ENCODE measurements at places on chromosomes 5 and 9. TPM values are rescaled to one million over a fixed set of nuclear protein-coding genes. Genes with fewer than 3 reads are reported as not detected.
A peak's percentile ranks its signal among the peaks of the same experiment; 100 is the strongest.

The PSAT1 gene
- total RNA-seq: 175 TPM

The MFAP3 gene
- total RNA-seq: 90.1 TPM

The SGTB gene
- total RNA-seq: 21.4 TPM

The FIBCD1 gene
- 5.3 TPM for total RNA-seq

DNA sequence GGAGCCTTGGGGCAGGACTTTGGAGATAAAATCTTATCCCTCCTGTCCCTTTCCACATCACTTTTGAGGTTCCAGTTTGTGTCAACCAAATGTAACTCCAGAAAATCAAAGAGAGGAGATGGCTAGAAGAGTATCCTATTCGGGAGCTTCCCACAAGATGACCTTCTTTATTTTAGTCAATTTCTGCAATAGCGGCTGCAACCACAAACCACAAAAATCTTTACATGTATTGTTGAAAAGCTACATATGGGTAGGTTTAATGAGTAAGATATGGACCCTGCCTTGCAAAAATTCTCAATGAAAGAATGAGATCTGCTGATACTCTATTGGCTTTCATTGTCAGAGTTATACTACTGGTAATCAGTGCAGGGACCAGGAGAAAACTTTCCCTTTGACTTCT is 92.2 kb upstream of the MAMDC2 start:
- peaks cover 23% of the 10 kb centered on the region for H3K4me1 ChIP-seq
- no peaks in the 10 kb centered on the region for H3K36me3 ChIP-seq
- H3K27me3 ChIP-seq: no peaks in the 10 kb centered on the region

DNA sequence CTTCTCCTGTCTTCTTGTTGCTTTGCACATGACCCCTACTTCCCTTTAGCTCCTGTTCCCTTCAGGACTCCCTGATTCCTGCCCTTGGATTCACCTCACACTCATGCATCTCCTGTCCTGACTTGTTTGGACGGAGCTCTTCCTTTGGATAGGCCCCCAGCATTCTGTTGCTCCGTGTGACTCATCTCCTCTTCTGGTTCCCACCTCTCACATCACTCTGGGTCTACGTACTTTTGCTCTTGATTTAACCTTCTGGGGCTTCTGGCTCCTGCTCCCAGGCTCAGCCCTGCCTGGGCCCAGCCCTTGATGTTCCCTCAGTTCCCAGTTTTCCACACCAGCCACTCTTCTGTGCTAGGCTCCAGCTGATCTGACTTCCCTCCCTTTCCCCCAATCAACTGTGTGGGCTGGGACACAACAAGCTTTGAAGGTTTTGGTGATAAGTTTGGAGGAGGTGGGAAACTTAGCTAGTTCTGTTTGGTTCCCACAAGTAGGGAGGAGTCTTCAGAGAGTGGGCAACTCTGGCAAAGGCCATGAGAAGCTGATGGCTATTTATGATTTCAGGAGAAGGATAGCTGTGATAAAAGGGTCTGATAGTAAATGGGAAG is 331.5 kb downstream of the ARHGEF28 start:
- H3K27ac ChIP-seq: no peak overlapping the region
- no peaks in the 10 kb centered on the region for H3K36me3 ChIP-seq
- H3K4me3 ChIP-seq: no peak overlapping the region
- DNase-seq: no peak
- H3K27me3 ChIP-seq: peaks cover 3% of the 10 kb centered on the region

- H3K4me1 ChIP-seq: no peaks in the 10 kb centered on the region
- no peaks in the 10 kb centered on the region for H3K36me3 ChIP-seq
- no peaks in the 10 kb centered on the region for H3K27me3 ChIP-seq
- H3K4me3 ChIP-seq: no peak overlapping the region
These were observed 355.8 kb upstream of the SMARCA2 start for GRCh38 chr9:1659363-1659690.

GRCh38 chr9:96073531-96074480 is 198.3 kb downstream of the ERCC6L2 start:
- no peaks in the 10 kb centered on the region for H3K36me3 ChIP-seq
- H3K27ac ChIP-seq: no peak overlapping the region
- peaks cover 10% of the 10 kb centered on the region for H3K27me3 ChIP-seq
- no peaks in the 10 kb centered on the region for H3K4me1 ChIP-seq
- H3K4me3 ChIP-seq: no peak overlapping the region
- DNase-seq: peak; percentile 83

DNA sequence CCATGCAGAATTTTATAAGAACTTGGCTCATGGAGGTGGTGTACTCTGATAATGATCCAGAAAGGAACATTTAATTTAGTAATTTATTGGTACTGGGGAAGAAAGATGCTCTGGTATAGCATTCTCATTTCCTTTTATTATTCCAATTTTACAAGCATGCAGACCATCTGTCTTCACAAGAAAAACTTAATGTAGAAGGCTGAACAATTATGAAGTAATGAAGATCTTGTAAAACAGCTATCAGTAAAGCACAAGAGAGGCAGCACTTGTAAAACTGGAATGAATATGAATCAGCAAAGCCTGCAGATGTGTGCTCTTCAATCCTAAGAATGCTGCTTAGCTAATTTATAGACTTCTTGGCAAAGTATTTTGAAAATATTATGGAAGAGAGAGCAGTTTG is 300.0 kb downstream of the YTHDC2 start:
- H3K27me3 ChIP-seq: no peaks in the 10 kb centered on the region
- H3K4me1 ChIP-seq: no peaks in the 10 kb centered on the region
- H3K4me3 ChIP-seq: no peak overlapping the region
- no peak overlapping the region for H3K27ac ChIP-seq

DNA sequence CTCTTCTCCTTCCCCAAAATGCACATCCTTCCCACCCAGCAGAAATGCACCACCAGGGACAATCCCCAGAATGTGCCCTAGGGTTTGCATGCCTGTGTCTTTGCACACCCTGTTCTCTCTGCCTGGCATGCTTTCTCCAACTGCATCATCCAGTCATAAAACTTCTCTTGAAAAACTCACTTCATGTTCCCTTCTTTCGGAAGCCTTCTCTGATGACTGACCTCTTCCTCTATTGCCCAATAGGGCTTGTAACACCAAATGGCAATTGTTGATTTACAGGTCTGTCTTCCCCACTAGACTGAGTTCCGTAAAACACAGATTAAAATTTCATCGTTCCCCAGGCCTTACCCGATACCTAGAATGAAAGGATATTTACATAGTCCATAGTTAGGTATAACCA is 83.1 kb upstream of the SPOCK1 start:
- peaks cover 9% of the 10 kb centered on the region for H3K27me3 ChIP-seq
- H3K27ac ChIP-seq: no peak overlapping the region
- H3K4me3 ChIP-seq: no peak overlapping the region

DNA sequence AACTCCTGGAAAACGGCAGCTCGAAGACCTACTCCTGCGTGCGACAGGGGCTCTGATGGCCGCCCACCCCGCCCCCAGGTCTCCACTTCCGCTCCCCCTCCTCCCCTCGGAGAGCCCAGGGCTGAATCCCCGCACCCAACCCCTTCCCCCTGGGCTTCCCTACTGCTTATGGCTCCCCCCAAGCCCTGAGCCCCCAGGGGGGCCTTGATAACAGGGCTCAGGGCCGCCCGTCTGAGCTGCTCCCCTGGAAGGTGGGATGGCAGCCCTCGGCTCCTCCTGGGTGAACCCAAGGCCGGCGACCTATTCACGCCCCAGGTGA is 30.4 kb downstream of the GLT6D1 start:
- no peaks in the 10 kb centered on the region for H3K4me1 ChIP-seq
- peaks cover 2% of the 10 kb centered on the region for H3K27me3 ChIP-seq
- H3K36me3 ChIP-seq: no peaks in the 10 kb centered on the region
- peak; percentile 55 for DNase-seq
- H3K4me3 ChIP-seq: no peak overlapping the region

DNA sequence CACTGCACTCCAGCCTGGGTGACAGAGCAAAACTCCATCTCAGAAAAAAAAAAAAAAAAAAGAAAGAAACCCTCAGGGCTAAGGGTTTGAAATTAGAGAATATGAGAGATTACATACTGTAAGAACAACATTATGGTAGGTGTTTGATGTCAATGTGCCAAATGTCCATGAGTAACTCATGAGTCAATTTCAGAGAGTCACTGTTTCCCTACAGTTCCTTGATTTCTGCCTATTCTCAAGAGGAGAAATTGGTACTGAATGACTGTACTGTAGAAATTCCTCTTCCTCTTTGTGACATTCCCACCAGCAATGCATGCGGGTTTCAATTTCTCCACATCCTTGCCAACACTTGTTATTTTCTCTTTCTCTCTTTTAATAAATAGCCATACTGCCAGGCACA is 35.2 kb downstream of the MARVELD2 start:
- peak; percentile 95 for DNase-seq
- H3K4me3 ChIP-seq: no peak overlapping the region
- no peaks in the 10 kb centered on the region for H3K36me3 ChIP-seq
- no peaks in the 10 kb centered on the region for H3K4me1 ChIP-seq
- H3K27me3 ChIP-seq: no peaks in the 10 kb centered on the region
- H3K27ac ChIP-seq: no peak overlapping the region

- no peak for DNase-seq
- H3K27me3 ChIP-seq: no peaks in the 10 kb centered on the region
- no peak overlapping the region for H3K27ac ChIP-seq
- H3K4me1 ChIP-seq: peaks cover under 1% of the 10 kb centered on the region
These were observed 29.4 kb upstream of the JMY start for GRCh38 chr5:79206541-79206940.

DNA sequence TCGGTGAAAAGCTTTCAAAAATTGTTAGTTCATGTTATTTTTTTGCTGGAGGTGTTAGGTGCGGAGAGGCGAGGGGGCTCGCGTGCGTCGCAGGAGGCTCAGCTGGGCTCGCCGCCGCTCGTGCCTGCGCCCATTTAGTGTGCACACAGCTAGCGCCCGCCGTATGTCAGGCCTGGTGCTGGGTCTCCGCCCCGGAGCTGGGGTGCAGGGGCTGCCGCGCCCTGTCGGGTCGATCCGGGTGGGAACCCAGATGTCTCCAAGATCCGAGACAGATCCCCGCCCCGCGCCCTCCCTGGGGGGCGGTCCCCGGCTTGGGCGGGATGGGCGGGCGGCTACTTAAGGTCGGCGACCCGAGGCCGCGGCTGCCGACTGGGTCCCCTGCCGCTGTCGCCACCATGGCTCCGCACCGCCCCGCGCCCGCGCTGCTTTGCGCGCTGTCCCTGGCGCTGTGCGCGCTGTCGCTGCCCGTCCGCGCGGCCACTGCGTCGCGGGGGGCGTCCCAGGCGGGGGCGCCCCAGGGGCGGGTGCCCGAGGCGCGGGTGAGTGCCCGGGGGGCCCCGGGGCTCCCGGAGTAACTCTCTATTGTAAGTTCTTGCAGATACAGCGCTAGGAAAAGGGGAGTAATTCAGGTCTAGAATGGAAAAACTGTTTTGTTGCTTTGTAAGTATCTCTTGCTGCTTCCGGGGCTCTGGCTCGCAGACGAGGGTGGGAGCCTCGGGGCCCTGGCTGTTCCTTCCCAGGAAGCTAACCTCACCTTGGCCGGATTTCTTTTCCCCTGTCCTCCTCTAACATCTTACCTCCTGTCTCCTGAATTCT is 31.7 kb downstream of the GSN start:
- H3K27me3 ChIP-seq: no peaks in the 10 kb centered on the region
- H3K27ac ChIP-seq: peak overlapping the region; percentile 50
- peak; percentile 94 for DNase-seq

GRCh38 chr5:17379100-17379951 is 118.7 kb upstream of the TAF11L2 start:
- no peaks in the 10 kb centered on the region for H3K36me3 ChIP-seq
- H3K4me1 ChIP-seq: peaks cover 24% of the 10 kb centered on the region
- peak overlapping the region; percentile 47 for H3K27ac ChIP-seq
- no peak for DNase-seq
- peak overlapping the region; percentile 16 for H3K4me3 ChIP-seq
- no peaks in the 10 kb centered on the region for H3K27me3 ChIP-seq

GRCh38 chr9:124721109-124721906 is 49.8 kb downstream of the NR6A1 start:
- no peak for DNase-seq
- H3K4me1 ChIP-seq: peaks cover 20% of the 10 kb centered on the region
- H3K36me3 ChIP-seq: no peaks in the 10 kb centered on the region
- H3K27me3 ChIP-seq: peaks cover 3% of the 10 kb centered on the region

DNA sequence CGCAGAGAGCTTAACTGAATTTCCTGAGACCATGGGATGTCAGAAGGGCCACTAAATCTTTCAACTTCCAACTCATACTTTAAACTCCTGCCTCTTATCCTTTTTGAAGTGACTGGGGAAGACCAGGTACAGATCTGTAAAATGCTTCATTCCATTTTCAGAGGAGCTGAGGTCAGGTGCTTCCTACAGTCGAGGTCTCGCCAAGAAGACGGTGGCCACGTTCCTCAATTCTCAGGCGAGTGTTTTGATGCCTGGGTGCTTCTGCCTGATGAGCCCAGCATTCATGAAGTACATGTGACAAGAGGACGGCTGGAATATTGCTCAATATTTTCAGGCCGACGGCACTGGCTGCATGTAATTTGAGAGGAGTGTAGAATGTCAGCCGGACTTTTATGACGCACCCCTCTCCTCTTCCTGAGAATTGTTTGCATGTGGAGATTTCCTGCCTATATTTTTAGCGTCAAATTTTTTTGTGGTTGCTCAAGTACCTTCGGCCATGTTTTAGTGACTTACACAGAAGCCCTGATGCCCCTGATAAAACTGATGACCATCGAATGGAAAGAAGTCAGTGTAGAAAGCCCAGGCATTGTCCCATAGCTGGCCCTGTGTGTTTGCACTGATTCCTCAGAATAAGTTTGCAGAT is 38.8 kb upstream of the GLRX start:
- peak overlapping the region; percentile 3 for H3K4me3 ChIP-seq
- H3K36me3 ChIP-seq: no peaks in the 10 kb centered on the region
- peak overlapping the region; percentile 100 for H3K27ac ChIP-seq
- H3K27me3 ChIP-seq: no peaks in the 10 kb centered on the region

DNA sequence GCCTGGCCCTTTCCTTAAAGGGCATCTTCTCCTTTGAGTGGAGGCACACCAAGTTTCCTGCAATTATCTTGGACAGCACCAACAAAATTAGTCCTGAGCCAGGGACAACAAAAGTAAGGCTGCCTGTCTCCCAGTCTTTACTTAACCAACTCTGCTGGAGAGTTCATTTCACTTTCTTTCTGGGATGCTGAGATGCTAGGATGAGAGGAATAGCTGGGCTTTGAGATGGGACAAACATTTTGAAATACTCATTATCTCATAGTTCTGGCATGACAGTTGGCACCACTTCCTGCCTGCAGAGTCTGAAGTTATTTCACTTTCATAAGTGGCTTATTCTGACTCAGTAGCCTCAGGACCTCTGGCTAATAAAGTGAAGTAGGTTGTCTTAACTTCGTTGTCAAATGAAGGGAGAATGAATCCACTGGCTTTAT is 157.0 kb downstream of the C9orf152 start:
- H3K4me3 ChIP-seq: peak overlapping the region; percentile 92
- no peaks in the 10 kb centered on the region for H3K27me3 ChIP-seq
- peak overlapping the region; percentile 93 for H3K27ac ChIP-seq
- peak; percentile 86 for DNase-seq

- no peak for DNase-seq
- H3K27ac ChIP-seq: no peak overlapping the region
- no peaks in the 10 kb centered on the region for H3K4me1 ChIP-seq
These were observed 14.6 kb downstream of the NOL8 start for GRCh38 chr9:92310562-92310961.
